ENCODE measurements at places on chromosomes 13 and 19.
A peak's percentile ranks its signal among the peaks of the same experiment; 100 is the strongest.

- no peak for DNase-seq
Measured at GRCh38 chr19:3323026-3323425, 43.4 kb upstream of the NFIC start.

DNA sequence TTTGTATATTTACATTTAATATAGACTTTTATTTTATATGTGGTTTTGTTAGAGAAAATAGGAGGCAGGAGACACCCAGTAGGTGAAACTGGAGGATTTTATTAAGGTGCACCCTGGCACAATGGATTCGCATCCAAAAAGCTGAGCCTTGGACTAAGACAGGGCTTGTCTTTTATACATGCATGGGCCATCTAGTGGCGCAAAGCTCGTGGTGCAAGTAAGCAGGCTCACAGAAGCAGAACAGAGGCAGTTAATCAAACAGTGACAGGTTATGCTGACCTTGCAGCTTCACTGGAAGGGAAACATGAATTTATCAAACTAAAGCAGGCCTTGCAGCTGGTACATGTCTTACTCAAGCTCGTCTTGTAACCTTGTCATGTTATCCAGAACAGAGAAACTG, 58.8 kb upstream of the ZNF681 start:
- peak; percentile 11 for DNase-seq

DNA sequence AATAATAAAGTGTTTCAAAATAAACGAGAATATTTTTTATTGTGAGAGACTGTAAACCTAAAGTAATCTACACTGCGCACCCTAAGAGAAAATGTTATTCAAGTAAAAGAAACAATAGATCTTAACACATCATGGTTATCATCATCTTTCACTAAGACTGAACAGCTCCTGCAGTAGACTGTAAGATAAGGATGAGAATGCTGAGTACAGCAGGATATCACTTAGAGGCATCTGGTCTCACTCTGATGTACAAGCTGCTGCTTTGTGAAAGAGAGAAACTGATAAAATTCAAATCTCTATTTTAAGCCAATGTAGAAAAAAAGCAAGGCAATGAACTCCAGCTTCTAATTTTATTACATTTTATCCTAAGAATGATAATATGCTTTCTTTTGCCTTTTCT, 261.7 kb upstream of the HTR2A start:
- DNase-seq = no peak

DNA sequence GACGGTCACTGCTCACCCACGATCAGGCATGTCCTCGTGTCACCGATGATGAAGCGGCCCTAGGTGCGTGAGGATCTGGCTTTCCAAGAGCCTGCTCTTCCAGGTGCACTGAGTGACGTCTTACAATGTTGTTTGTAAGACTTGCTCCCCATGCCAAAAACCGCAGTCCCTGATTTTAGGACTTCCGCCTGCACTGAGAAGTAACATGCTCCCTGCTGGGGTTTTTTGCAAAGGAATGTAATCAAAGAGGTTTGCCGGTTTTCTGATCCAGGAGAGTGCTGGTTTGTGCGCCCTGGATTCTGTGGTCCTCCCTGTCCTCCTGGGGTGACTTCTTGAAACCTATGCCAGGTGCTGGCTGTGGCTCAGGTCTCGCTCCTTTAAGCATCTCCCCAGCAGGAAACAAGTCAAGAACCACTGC, 38.8 kb downstream of the MYO9B start:
- no peak for DNase-seq

- no peak for DNase-seq
Measured at GRCh38 chr13:33636955-33637670, 180.8 kb upstream of the RFC3 start.

GRCh38 chr19:16369664-16370576, 45.3 kb downstream of the KLF2 start:
- no peak for DNase-seq

DNA sequence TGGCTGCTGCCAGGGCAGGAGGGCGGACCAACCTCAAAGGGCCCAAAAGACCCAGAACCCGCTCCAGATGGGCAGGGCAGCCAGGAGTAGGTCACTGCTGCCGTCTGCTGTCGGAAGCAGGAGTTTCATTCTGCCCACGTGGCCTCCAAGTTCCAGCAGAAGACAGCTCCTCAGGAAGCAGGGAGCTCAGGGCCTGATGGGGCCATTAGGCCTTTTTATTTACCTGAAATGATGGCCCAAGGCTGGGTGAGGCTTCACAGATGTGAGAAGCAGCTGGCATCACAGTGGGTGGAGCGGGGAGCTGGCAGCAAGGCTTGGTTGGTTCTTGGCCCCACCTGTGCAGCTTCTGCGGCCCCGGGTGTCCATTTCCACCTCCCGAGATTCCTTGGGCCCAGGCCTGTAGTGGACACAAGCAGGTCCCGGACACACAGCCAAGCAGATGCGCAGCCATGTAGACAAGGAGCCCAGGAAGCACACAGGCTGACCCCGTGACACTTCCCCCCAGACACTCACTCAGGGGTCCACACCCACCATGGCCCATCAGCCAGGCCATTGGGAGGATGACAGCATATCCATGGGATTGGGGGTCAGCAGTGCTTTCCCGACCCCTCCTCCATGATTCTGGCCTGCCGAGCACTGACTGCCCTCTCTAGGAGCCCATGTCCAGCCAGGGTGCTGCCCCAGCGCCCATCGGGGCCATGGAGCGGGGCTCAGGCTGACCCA, 26.4 kb downstream of the C13orf46 start:
- peak; percentile 88 for DNase-seq

- DNase-seq = no peak
Measured at GRCh38 chr19:38569368-38569983, 48.3 kb downstream of the MAP4K1 start.

DNA sequence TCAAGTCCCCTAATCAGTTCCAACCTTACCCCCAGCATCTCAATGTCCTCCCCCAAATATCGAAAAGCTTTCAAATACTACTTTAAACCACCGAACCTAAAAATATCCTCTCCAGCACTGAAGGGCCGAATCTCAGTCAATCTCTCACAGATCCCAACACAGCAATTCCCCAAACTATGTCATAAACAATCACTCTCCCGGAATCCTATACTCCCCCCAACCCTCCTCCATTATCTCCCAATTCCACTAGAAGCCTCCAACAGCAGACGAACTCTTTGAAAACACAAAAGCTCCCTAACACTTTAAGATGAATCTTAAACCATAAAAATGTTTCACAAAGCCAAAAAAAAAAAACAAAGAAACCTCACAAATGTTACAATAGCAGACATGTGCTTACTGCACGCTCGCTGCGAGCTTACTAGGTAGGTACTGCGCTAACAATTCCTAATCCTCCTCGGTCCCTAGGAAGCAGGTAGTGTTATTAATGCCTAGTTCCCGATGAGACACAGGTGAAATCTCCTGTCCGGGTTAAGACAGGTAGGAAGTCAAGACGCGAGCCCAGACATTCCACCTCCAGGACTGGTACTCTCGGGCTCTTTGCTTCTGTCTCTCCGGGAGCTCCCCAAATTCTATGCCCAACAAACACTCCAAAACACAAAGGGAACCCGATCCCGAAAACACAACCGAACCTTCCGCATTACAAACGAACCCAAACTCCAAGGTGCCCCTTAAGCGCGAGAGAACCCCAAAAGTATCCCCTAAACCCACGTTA, 14.2 kb downstream of the FBXO46 start:
- no peak for DNase-seq

DNA sequence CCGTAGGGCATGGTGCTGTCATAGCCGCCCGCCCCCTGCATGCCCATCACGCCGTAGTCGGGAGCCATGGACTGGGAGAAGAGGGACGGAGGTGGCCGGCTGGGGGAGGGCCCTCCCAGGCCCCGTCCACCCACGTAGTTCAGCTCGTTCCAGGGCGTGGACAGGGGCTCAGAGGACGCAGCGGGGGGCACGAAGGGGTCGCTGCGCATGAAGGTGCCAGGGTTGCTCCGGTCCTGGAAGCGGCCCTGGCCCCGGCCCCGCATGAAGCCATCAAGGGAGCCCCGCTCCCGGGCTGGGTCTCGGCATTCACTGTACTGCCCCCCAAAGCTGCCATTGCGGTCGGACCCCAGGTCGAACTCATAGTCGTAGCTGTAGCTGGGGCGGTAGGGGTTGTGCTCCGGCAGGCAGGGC, 6.7 kb downstream of the AKAP8 start:
- no peak for DNase-seq

DNA sequence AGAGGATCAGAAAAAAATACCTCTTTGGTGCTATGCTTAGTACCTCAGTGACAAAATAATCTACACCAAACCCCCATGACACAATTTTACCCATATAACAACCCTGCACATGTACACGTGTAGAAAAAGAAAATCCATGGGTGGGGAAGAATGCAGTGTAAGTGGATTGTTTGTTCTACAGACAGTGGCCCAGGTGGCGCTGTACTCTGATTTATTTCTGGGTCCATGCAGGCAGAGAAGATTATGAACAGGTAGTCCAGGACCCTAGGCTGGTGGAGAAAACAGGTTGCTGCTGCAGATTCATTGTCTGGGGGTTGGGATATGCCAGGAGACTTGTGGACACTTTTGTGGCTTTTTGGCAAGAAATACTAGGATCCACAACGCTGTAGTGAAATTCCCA, 9.1 kb downstream of the ZNF100 start:
- DNase-seq = no peak

DNA sequence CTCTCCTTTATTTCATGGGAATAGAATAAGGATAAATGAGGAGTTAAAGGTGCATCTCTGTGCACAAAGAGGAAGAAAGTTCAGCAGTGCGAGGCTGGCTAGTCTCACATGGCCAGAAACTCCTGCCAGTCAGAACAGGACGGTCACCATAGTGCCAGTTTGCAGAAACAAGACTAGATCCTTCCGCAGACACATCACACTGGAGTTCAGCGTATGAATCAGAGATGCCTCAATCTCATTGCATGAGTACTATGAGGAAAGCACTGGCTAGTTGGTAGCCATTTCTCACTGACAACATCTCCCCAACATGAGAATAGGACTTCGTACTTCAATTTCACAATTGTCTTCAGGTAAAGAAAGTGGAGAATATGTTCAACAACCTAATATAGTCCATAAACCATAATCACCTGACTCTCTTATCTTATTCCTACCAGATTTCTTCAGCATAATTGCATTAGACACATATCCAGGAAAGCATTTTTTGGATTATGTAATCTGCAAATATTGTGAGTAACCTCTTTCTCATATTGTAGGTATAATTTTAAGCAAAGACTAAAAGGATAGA, 34.9 kb downstream of the RXFP2 start:
- no peak for DNase-seq

GRCh38 chr19:23519031-23519430, 123.8 kb upstream of the ZNF91 start:
- DNase-seq = no peak

- DNase-seq = no peak
Measured at GRCh38 chr13:30580852-30581502, 36.7 kb upstream of the USPL1 start.

- DNase-seq = peak; percentile 76
Measured at GRCh38 chr13:26184791-26185250, 37.3 kb downstream of the RNF6 start.

DNA sequence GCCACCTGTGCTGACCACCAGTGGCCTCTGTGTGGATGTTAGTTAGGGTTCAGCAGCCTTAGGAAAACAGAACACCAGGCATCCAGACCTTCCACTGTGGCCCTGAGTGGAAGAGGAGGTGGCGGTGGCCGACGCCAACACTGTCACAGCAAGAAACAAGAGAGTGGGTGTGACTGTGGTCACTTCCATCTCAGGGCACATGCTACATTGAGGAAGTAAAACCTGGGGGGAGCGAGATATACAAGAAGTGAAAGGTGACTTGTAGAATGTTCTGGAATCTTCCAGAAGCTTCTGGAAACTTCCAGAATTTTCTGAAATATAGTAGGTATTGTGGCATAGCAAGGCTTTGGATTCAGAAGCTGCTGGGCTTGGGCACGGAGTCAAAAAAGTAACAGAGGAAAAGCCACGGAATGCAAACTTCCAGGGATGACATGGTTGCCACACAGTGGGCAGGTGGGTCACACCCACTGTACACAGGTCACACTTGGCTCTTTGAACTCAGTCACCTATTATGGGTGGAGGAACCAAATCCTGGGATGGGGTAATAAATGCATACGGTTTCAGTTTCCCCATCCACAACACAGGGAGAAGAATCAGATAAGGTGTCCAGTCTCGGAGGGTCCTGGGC, 24.3 kb downstream of the GNG7 start:
- DNase-seq = no peak

DNA sequence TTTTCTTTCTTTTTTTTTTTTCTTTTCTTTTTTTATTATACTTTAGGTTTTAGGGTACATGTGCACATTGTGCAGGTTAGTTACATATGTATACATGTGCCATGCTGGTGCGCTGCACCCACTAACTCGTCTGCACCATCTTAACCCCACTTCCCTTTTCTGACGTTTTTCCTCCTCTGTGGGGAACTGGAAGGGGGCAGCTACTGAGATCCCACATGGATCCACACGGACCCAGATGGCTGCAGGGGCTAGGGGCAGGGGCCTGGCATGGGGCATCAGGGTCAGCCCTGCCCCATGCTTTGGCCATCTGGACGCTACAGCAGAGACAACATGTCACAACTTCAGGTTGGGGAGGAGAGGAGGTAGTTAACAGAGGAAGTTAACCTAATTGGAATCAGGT, 54.3 kb downstream of the RUBCNL start:
- no peak for DNase-seq

DNA sequence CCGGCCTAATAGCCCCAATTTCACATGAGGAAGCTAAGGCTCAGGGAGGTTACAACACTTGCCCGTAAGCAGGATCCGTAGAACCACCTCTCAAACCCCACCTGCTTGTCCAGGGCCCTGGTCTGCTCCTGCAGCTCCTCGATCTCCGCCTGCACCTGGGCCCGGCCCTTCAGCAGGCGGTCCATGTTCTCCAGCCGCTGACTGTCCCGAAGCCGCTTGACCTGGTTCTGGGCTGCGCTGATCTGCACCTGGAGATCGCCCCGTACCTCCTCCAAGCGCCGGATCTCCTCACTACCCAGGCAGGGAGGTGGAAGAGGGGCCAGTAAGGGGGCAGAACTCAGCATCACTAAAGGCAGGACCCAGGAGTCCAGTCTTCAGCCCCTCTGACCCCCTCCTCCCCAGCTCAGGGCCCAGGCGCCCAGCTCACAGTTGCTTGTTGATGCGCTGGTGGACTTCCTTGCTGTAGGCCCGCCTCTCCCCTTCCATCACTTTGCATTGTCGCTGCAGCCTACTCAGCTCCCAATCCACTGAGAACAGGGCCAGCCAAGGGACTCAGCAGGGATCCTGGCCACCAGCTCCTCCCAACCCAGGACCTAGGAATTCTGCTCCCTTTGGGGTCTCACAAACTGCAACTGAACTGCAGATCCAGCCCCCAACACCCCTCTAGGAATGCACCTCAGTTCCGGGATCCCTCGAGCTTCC, 6.9 kb upstream of the EMP3 start:
- no peak for DNase-seq

DNA sequence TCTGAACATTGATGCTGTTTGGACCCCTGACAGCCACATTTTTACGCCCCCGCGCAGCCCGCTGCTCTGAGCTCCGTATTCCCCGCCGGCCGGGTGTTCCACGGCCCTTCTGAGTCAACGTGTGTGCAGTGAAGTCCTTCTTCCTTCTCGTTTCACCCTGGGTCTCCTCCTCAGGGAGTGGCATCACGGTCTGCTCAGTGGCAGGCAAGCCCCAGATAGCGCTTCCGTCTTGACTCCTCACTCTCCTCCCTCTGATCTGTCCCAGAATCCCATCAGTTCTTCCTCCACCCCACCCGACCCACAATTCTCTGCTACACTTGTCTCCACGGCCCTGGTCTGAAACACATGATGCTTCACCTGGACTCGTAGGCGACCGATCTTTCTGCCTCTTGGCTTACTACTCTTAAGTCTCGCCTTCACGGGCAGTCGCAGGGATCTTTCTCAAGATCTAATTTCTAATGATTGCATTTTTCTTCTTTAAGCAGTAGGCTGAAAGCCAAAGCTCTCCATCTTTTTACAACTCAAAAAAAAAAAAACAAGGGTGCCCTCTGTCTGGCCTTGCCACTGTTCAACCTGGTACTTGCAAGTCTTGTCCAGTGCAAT, 33.9 kb downstream of the CCNE1 start:
- peak; percentile 36 for DNase-seq

Measured in AG20443 (cell line).